ENCODE measurements at places on chromosomes 3 and 15.
A peak's percentile ranks its signal among the peaks of the same experiment; 100 is the strongest.

- DNase-seq: no peak
Measured at GRCh38 chr3:15948388-15948787, 150.6 kb upstream of the ANKRD28 start.

DNA sequence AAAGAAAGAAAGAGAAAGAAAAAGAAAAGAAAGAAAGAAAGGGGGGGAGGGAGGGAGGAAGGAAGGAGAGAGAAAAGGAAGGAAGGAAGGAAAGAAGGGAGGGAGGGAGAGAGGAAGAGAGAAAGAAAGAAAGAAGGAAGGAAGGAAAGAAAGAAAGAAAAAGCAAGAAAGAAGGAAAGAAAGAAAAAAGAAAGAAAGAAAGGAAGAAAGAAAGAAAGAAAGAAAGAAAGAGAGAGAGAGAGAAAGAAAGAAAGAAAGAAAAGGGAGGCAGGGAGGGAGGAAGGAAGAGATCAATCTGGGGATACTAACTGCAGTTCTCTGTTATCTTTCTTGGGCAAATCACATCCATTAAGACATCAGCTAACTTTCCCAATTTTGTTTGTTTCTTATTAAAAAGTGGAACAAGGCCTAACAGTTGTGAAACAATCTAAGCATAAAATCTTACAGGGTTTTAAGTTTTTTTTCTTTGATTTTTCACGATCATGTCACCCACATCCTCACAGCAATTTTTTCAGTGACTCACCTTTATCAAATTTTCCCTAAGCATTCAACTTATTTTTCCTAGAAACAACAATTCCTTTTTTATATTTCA lies 36.8 kb downstream of the TBC1D2B start:
- no peak for DNase-seq

- no peak for DNase-seq
Measured at GRCh38 chr3:11312166-11312565, 40.0 kb downstream of the ATG7 start.

GRCh38 chr3:23760325-23760724 lies 45.4 kb upstream of the UBE2E1 start:
- no peak for DNase-seq

- no peak for DNase-seq
Measured at GRCh38 chr15:85010386-85011159, 28.9 kb downstream of the PDE8A start.

GRCh38 chr3:81289676-81290075 lies 471.8 kb downstream of the GBE1 start:
- no peak for DNase-seq

GRCh38 chr3:138180375-138181029 lies 5.8 kb upstream of the DBR1 start:
- DNase-seq: peak; percentile 23

DNA sequence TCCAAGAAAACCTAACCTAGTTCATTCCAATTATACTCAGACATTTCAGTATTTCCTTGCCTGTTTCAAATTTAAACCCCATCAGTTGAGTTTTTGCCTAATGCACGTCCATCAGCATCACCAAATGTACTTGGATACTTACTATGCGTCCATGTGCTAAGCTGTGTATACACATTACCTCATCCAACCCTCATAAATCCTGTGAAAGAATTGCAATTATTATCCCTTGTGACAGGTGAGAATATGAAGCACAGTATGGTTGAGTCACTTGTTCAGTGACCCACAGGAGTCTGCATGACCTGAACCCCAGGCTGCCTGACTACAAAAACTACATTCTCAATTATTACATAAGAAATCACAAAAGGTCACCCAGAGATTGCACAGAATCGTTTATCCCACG lies 2.5 kb downstream of the OR5K2 start:
- no peak for DNase-seq

GRCh38 chr15:92425578-92426225 lies 32.0 kb downstream of the ST8SIA2 start:
- no peak for DNase-seq

GRCh38 chr3:17075358-17075757 lies 190.6 kb downstream of the PLCL2 start:
- no peak for DNase-seq

DNA sequence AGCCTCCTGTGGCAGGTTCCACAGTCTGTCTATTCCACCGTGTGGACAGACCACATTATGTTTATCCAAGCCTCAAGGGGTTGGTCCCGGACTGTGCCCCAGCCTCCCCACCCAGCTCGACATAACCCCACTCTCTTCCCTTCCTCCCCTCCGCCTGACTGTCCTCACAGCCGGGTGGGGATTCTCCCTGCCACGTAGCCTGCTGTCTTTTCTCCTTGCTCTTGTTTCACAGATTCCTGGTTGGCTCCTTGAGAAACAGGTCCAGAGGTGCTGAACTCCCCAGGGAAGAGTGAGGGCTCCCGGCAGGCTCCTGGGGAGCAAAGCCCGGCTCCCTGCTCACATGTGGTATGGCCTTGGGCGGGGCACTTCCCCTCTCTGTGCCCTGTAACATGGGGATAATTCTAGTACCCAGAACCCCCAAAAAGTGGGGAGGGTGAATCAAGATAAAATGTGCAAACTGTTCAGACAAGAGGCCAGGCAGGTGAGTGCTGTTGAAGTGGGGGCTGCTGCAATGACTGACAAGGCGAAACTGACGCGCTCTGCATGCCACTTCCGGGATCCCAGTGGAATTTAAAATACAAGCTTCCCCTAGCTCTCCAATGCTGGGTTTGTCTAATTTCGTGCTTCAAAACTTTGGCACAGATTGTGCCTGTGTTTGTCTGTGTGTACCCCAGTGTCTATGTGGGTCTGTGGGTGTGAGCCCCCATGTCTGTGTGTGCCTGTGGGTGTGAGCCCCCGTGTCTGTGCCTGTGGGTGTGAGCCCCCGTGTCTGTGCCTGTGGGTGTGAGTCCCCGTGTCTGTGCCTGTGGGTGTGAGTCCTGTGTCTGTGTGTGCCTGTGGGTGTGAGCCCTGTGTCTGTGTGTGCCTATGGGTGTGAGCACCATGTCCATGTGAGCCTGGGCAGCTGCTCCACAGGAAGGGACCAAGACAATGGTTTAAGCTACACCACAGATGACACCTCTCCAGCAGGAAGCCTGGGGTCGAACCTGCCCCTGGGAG lies 160.6 kb upstream of the IQSEC1 start:
- DNase-seq: no peak

GRCh38 chr15:52651868-52652267 lies 27.3 kb downstream of the ATOSA start:
- peak; percentile 12 for DNase-seq

DNA sequence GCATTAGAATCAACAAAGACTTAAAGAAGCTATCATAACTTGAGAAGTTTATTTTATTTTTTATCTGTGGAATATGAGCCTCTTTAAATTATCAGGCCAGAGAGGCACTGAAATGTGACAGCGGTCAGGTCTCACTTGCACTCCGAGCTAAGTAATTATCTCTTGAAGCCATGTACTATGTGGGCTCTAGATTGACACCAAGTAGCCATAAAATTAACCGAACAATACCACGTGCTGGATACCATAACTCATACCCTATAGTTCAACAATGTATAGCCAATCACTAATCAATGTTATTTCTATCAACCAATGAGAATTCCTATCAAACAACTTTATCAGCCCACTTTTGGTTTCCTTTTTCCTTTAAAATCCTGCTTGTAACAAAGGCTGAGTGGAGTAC lies 299.3 kb downstream of the TBC1D5 start:
- DNase-seq: no peak

GRCh38 chr15:101204739-101205535 lies 46.9 kb downstream of the CHSY1 start:
- DNase-seq: no peak

DNA sequence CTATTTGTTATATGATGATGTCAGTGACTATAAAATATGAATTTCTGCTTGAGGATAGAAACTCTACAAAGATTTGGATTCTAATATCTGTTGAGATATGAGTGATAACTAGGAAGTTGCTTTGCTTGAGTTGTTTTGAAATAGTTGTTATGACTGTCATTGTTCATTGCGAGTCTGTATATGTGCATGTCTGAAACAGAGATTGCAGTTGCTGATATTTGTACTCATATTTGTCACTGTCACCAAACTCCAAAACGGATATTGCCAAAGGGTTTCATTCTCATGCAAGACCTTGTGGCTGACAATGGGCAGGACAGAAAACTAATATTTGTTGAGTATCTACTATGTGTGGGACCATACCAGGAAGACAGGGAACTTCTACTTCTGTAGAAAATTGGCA lies 240.2 kb downstream of the CD47 start:
- DNase-seq: no peak

- no peak for DNase-seq
Measured at GRCh38 chr3:175338775-175339535, 479.8 kb downstream of the NAALADL2 start.

DNA sequence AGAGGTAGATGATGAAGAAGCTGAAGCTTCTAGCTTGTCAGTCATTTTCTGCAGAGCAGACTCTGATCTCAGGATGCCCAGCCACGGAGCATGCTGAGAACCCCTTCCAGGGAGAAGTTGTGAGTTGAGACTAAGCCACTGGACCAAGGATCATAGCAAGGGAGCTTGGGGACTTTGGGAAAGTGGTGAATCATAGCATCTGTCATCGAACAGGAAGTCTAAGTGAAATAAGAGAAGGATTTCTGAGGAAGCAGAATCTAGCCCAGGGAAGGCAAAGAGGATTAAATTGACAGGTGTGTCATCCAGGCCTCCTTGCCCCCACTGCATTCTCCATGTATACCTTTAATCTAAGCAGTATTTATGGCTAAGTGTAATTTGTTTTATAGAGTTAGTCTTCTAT lies 71.8 kb upstream of the TMEM108 start:
- no peak for DNase-seq

GRCh38 chr3:13764161-13764560 lies 115.7 kb downstream of the WNT7A start:
- DNase-seq: no peak

GRCh38 chr3:99669879-99670555 lies 31.6 kb downstream of the COL8A1 start:
- no peak for DNase-seq

- DNase-seq: no peak
Measured at GRCh38 chr15:46059921-46060594, 425.2 kb downstream of the SQOR start.

DNA sequence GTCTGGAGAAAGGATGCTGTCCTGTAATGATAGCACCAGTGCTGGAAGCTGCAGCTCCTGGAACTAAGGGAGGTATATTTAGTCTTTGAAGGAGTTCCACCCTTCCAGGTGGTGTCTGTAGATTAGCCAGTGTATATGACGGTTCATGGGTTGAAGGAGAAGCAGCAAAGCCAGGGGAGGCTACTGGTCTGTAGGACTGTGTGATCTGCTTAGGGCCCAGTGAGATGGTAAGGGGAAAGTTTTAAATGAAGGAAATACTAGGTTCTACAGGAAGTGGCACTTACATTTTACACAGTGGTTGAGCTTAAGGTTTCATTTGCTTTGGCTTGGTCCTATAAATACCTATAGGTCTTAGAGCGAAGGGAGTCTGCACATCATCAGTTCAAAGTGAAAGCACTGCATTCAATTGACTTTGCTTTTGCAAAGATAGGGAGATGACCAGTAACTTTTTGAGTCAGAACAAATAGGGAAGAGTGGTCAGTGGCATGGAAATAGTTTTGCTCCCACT lies 5.6 kb downstream of the SLC25A38 start:
- DNase-seq: no peak

- DNase-seq: no peak
Measured at GRCh38 chr3:54262541-54262940, 140.2 kb downstream of the CACNA2D3 start.

DNA sequence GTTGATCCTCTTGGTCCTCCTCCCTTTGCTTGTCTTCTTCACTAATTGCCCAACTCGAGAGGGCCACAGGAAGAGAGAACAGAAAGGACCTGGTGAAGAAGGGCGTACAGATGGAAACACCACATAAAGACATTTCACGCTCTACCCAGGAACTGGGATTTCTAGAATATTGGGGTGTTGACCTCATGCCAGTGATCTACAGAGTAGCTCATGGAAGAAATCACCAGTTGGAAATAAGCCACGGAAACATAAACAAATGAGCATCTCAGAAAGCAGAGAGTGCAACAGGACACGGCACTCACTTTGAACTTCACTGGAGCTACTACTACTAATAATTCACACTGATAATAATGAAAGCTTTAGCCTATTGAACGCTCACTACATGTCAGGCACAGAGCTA lies 84.6 kb upstream of the ARHGEF3 start:
- no peak for DNase-seq

DNA sequence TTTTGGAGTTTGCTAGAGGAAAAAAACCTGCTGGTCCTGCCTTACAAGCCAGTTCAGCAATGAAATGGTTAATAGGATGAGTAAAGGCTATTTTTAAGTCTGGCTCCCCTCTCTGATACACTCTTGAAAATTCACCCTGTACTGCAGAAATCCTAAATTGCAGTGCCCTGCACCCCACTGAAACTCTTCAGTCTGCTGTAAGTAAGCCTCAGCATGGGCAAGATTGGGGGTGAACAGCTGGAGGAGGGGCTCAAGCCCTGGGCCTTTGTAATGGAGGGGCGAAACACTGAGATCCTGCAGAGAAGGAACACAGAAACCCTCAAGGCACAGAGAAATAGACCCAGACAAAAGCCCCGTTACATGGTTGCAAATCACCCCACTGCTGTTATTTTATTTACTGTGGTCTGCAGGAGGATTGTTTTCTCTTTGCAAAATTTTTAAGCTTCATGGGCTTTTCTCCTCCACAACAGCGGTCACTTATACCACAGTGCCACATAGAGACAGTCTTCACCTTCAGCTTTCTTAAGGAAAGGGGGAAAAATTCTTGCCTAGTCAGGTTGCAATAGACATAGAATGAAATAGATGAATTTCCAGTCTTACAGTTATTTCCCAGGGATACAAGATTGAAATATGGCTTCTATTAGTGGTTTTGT lies 45.0 kb downstream of the SOX2 start:
- DNase-seq: no peak

- no peak for DNase-seq
Measured at GRCh38 chr3:42830437-42831320, 21.4 kb downstream of the ACKR2 start.

GRCh38 chr15:66251790-66252684 lies 1.5 kb downstream of the MEGF11 start:
- peak; percentile 49 for DNase-seq

DNA sequence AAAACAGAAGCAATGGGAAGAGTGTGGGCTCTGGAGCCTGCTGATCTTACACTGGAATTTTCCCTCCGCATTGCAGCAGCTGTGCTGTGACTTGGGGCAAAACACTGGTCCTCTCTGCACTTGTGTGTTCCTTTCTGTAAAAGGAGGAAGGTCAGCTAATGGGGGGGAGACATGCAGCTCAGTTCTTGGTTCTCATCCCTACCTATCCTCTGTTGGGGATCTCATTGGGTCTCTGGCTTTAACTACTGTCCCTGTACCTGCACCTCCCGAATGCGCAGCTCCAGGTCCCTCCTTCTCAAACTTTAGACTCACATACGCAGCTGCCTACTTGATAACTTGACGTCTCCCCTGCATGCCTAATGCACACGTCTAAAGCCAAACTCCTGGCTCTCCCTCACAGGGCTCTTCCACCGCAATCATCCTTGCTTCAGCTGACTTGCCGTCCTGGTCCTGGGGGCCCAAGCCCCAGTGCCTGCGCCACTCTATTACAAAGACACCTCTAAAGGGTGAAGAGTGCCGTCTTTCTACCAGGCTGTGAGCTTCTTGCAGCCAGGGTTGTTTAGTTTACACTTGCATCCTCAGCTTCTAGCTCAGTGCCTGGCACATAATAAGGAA lies 5.9 kb upstream of the TMEM44 start:
- no peak for DNase-seq

Data from activated CD4-positive, alpha-beta T cell treated with anti-CD3 and anti-CD28 coated beads for 4 hours (primary cell).